Caco-2 (cell line): ENCODE measurements at places on chromosomes 3 and 15. TPM values are rescaled to one million over a fixed set of nuclear protein-coding genes. Genes with fewer than 3 reads are reported as not detected.

DNA sequence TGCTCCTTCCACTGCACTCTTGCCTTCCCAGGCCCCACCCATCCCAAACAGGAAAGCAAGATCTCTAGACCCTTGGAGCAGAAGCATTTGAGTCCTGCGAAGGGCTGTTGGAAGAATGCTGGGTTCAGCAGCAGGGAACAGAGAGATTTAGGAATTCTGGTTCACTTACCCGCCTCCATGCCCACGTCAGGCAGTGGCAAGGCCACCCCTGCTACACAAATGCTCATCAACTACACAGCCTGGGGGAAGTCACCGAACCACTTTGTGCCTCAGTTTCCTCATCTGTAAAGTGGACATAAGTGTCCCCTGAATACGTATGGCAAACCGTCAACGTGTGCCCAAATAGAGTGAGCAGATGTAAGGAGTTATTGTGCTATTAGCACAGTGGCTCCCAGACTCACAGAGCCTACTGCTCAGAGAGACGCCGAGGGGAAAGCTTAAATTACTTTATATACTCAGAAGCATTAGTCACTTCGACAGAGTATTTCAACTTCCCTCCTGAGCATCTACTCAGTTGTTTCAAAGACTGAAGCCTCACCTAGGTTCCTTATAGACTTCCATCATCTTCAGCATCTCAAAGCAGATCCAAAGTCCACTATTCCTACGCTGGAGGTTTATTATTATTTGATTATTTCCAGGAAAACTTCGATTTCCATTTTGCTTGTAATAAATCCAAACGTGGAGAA lies 905 bp downstream of the HOMER2 start:
- H3K36me3 ChIP-seq = no peaks in the 10 kb centered on the region
- H3K27ac ChIP-seq = no peak overlapping the region
- H3K4me3 ChIP-seq = peak overlapping the region; percentile 38
- H3K4me1 ChIP-seq = no peaks in the 10 kb centered on the region
- H3K27me3 ChIP-seq = no peaks in the 10 kb centered on the region; the same call in 1 of the 2 replicates
- no peak for DNase-seq

GRCh38 chr3:104018541-104018940 lies 1348.2 kb upstream of the ALCAM start:
- H3K4me1 ChIP-seq = no peaks in the 10 kb centered on the region
- DNase-seq = no peak
- no peak overlapping the region for H3K27ac ChIP-seq

The NME9 gene
- not detected in 2 replicates for total RNA-seq

GRCh38 chr3:178646186-178646862 lies 110.1 kb downstream of the KCNMB2 start:
- DNase-seq = no peak
- H3K27ac ChIP-seq = no peak overlapping the region
- no peak overlapping the region for H3K4me3 ChIP-seq
- H3K4me1 ChIP-seq = no peaks in the 10 kb centered on the region
- no peaks in the 10 kb centered on the region for H3K36me3 ChIP-seq

The OXTR gene
- total RNA-seq = 3.9 and 4.6 TPM in 2 replicates

GRCh38 chr15:23370578-23370977 lies 16.0 kb downstream of the GOLGA8S start:
- DNase-seq = no peak
- H3K27ac ChIP-seq = no peak overlapping the region
- H3K27me3 ChIP-seq = no peaks in the 10 kb centered on the region
- no peaks in the 10 kb centered on the region for H3K4me1 ChIP-seq

- H3K36me3 ChIP-seq = peaks cover 5% of the 10 kb centered on the region
- no peak overlapping the region for H3K27ac ChIP-seq
- no peak overlapping the region for H3K4me3 ChIP-seq
- peak; percentile 17 for DNase-seq
- no peaks in the 10 kb centered on the region for H3K4me1 ChIP-seq
Measured at GRCh38 chr3:53226841-53227407, 28.9 kb downstream of the TKT start.

- no peak for DNase-seq
- no peak overlapping the region for H3K4me3 ChIP-seq
- no peaks in the 10 kb centered on the region for H3K27me3 ChIP-seq
- no peak overlapping the region for H3K27ac ChIP-seq
- peaks cover 3% of the 10 kb centered on the region; the same call in 1 of the 2 replicates for H3K36me3 ChIP-seq
Measured at GRCh38 chr3:48698891-48699290, 13.2 kb upstream of the NCKIPSD start.

- DNase-seq = no peak
- no peak overlapping the region for H3K27ac ChIP-seq
- H3K4me1 ChIP-seq = peaks cover 13% of the 10 kb centered on the region
- H3K36me3 ChIP-seq = no peaks in the 10 kb centered on the region
- H3K4me3 ChIP-seq = no peak overlapping the region
- H3K27me3 ChIP-seq = no peaks in the 10 kb centered on the region
Measured at GRCh38 chr15:38130740-38131498, 121.7 kb upstream of the SPRED1 start.

The FBXL22 gene
- total RNA-seq = 0.97 TPM in 1 of 2 replicates, not detected in the other

GRCh38 chr3:30711867-30712266 lies 105.5 kb downstream of the TGFBR2 start:
- H3K27ac ChIP-seq = no peak overlapping the region
- DNase-seq = no peak
- no peaks in the 10 kb centered on the region for H3K27me3 ChIP-seq
- no peaks in the 10 kb centered on the region for H3K36me3 ChIP-seq
- no peak overlapping the region for H3K4me3 ChIP-seq

The LRRK1 gene
- total RNA-seq = 9.2 and 12.0 TPM in 2 replicates

- H3K27ac ChIP-seq = no peak overlapping the region
- no peaks in the 10 kb centered on the region for H3K27me3 ChIP-seq
- H3K4me3 ChIP-seq = no peak overlapping the region
- no peak for DNase-seq
Measured at GRCh38 chr3:39094851-39095677, 12.4 kb downstream of the GORASP1 start.
